Testis (tissue), 5 donors: ENCODE measurements at places on chromosomes 11 and 22. TPM values are rescaled to one million over a fixed set of nuclear protein-coding genes. Genes with fewer than 3 reads are reported as not detected.

The LAYN gene
- total RNA-seq: 9.5 TPM

The CTSC gene
- 39.1 TPM for total RNA-seq

The INS gene
- total RNA-seq: not detected

The LPXN gene
- 17.3 TPM for total RNA-seq

The IGF2 gene
- 104 TPM for total RNA-seq

The DGCR6 gene
- total RNA-seq: 9.8 TPM

The MMP12 gene
- total RNA-seq: 0.25 TPM

The OR2AG2 gene
- 1.8 TPM for total RNA-seq

The GTSE1 gene
- 9.0 TPM for total RNA-seq

The OR4C15 gene
- total RNA-seq: not detected

The ARHGEF17 gene
- total RNA-seq: 50.1 TPM

The HSPB2 gene
- total RNA-seq: not detected

The TNNI2 gene
- not detected for total RNA-seq

The OR51T1 gene
- not detected for total RNA-seq

The ZW10 gene
- 29.6 TPM for total RNA-seq

The ZFPL1 gene
- 57.2 TPM for total RNA-seq

The KCNA4 gene
- total RNA-seq: 0.24 TPM

The BMAL1 gene
- total RNA-seq: 40.3 TPM

The C11orf87 gene
- 0.08 TPM for total RNA-seq

The NXPE4 gene
- total RNA-seq: not detected

The POU2F3 gene
- 0.16 TPM for total RNA-seq

The UBQLNL gene
- total RNA-seq: 8.8 TPM

The GAL3ST1 gene
- 11.3 TPM for total RNA-seq

The CHADL gene
- total RNA-seq: 12.8 TPM

The DYNC2H1 gene
- total RNA-seq: 43.1 TPM

The TMEM109 gene
- total RNA-seq: 28.1 TPM

The C11orf65 gene
- 48.9 TPM for total RNA-seq

The FAM180B gene
- not detected for total RNA-seq

The MS4A6E gene
- total RNA-seq: 31.4 TPM

The ACTN3 gene
- total RNA-seq: 4.0 TPM

The ADORA2A gene
- total RNA-seq: 2.2 TPM

The EHF gene
- total RNA-seq: 1.1 TPM

The JAML gene
- total RNA-seq: 3.5 TPM

The CASP5 gene
- not detected for total RNA-seq

The SCN4B gene
- 2.0 TPM for total RNA-seq

The KRTAP5-11 gene
- not detected for total RNA-seq

The TMEM134 gene
- 126 TPM for total RNA-seq

The NRIP3 gene
- total RNA-seq: 55.1 TPM

The SLC37A2 gene
- total RNA-seq: 7.6 TPM

The TRPM5 gene
- 0.94 TPM for total RNA-seq

The PARVA gene
- total RNA-seq: 18.7 TPM

The BIK gene
- 9.6 TPM for total RNA-seq

The UPK3A gene
- total RNA-seq: not detected

The SCGB2A2 gene
- total RNA-seq: not detected

The F2 gene
- 3.6 TPM for total RNA-seq

The OR4A16 gene
- total RNA-seq: 0.50 TPM

The UPB1 gene
- total RNA-seq: 12.1 TPM
